ENCODE measurements at places on chromosomes 16 and 17. TPM values are rescaled to one million over a fixed set of nuclear protein-coding genes. Genes with fewer than 3 reads are reported as not detected.

Gene ITGAD
- total RNA-seq: 0.19 TPM

Gene GPR139
- not detected for total RNA-seq

Gene PDILT
- not detected for total RNA-seq

Gene SRCIN1
- total RNA-seq: 4.2 TPM

Gene C1QTNF8
- total RNA-seq: not detected

Gene LUC7L
- total RNA-seq: 65.3 TPM

Gene CCL4
- total RNA-seq: not detected

Gene PLA2G10
- not detected for total RNA-seq

Gene KRT10
- total RNA-seq: 30.4 TPM

Gene GRIN2A
- total RNA-seq: 0.08 TPM

Gene NRN1L
- total RNA-seq: not detected

Gene CFAP52
- total RNA-seq: not detected

Gene PRSS53
- total RNA-seq: 6.6 TPM

Gene ADAD2
- 0.13 TPM for total RNA-seq

Gene C17orf107
- total RNA-seq: 0.53 TPM

Gene CRISPLD2
- 0.77 TPM for total RNA-seq

Measured in A375 (cell line).